ENCODE measurements at places on chromosomes 4 and X.

GRCh38 chrX:132017431-132018185, 5.5 kb upstream of the STK26 start:
- H3K27me3 ChIP-seq = no peaks in the 10 kb centered on the region
- H3K36me3 ChIP-seq = no peaks in the 10 kb centered on the region
- no peak for DNase-seq
- peaks cover 40% of the 10 kb centered on the region for H3K4me1 ChIP-seq

DNA sequence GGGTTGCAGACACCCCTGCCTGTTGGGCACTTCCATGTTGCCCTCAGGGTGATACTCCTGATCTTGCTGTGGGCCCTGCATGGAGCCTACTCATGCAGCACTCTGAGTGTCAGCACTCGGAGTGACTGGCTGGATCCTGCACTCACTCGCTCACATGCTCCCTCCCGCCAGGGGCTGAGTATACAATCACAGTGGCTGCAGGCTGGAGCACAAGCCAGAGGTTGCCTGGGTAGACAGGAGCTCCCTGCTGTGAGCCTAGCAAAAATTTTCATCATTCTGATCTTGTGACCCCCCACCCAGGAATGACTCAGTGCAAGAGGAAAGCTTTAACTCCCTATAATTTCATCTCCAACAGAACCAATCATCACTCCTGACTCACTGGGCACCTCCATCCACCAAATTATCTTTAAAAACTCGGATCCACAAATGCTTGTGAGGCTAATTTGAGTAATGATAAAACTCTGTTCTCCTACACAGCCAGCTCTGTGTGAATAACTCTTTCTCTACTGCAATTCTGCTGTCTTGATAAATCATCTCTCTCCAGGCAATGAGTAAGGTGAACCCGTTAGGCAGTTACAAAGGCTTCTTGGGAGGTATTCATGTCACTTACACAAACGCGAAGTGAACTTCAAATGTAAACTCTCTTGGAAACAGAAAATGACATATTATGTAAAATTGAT, 1180.8 kb upstream of the PABPC4L start:
- H3K27ac ChIP-seq = no peak overlapping the region
- no peaks in the 10 kb centered on the region for H3K4me1 ChIP-seq
- no peaks in the 10 kb centered on the region for H3K36me3 ChIP-seq
- H3K27me3 ChIP-seq = no peaks in the 10 kb centered on the region
- no peak for DNase-seq

- H3K36me3 ChIP-seq = peaks cover 57% of the 10 kb centered on the region
- no peak overlapping the region for H3K27ac ChIP-seq
- DNase-seq = no peak
- H3K27me3 ChIP-seq = no peaks in the 10 kb centered on the region
Observed at GRCh38 chr4:123260653-123261052, 135.9 kb upstream of the SPRY1 start.

GRCh38 chr4:71187404-71188155, 151.2 kb upstream of the SLC4A4 start:
- peak overlapping the region; percentile 81 for H3K27ac ChIP-seq
- no peaks in the 10 kb centered on the region for H3K36me3 ChIP-seq
- H3K4me3 ChIP-seq = peak overlapping the region; percentile 77
- peaks cover 26% of the 10 kb centered on the region for H3K4me1 ChIP-seq

DNA sequence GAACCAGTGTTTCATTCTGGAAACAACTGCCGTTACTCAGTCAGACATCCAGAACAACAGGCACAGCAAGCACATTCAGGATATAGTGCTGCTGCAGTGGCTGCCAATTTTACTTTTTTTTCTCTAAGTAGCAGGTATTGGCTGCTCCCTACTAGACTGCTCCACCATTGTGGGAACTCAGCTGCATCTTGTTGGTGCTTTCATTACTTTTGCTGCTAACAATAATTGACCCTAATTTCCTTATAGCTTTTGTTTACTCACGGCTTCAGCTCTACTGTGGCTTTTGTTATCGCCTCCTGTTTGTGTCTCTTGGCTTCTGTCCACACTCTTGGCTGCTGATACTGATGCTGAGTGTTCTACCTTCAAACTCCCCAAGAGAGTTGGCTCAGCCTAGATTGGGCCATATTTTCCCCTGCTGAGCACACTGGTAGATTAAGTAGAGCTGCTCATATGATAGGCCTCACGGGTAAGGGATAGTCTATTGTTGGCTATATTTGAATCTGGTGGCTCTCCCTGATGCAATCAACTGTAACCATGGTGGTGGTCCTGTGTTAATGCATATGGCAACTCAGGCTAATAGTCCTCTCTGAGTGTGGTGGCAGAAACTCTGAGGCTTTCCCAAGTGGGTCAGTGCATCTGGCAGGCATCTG, 44.5 kb upstream of the IL2 start:
- H3K27ac ChIP-seq = no peak overlapping the region
- H3K27me3 ChIP-seq = no peaks in the 10 kb centered on the region
- H3K36me3 ChIP-seq = no peaks in the 10 kb centered on the region
- no peak for DNase-seq

DNA sequence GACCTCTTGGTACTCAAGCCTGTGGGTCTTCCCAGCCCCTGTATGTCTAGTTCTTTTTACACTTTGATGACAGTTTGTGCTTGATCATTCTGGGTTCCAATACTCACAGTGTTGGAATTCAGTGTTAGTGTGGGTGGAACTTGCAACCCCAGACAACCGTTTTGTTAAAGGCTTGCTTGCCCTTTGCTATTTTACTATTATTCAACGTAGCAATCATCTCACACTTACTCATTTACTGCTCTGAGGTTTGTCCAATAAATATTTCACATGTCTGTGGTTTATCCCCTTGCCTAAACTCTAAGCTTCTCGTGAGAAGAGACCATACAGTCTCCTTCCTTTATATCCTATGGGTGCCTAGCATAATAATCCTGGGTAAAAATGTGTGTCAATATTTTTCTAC, 15.3 kb downstream of the CCNG2 start:
- no peak for DNase-seq
- peaks cover 18% of the 10 kb centered on the region for H3K36me3 ChIP-seq
- H3K27ac ChIP-seq = no peak overlapping the region
- H3K4me1 ChIP-seq = no peaks in the 10 kb centered on the region
- no peak overlapping the region for H3K4me3 ChIP-seq

DNA sequence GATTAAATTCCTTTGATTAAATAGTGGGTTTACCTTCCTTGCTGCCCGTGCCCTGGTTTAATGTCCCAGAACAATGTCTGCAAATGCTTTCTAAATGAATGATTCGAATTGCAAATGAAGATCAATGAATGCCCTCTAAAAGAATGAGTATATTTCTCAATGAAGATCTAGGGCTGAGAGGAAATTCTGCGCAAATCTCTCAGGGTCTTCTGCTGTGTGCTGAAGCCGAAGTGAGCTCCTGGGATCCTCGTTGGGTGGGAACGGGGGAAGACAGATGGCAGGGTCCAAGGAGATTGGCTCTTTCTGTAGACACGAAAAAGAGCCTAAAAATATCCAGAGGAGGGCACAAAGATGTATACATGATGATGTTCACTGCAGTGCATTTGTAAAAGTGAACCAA, 224.8 kb downstream of the STIM2 start:
- peaks cover 17% of the 10 kb centered on the region for H3K4me1 ChIP-seq
- peak overlapping the region; percentile 14 for H3K4me3 ChIP-seq
- H3K36me3 ChIP-seq = no peaks in the 10 kb centered on the region
- H3K27ac ChIP-seq = no peak overlapping the region

DNA sequence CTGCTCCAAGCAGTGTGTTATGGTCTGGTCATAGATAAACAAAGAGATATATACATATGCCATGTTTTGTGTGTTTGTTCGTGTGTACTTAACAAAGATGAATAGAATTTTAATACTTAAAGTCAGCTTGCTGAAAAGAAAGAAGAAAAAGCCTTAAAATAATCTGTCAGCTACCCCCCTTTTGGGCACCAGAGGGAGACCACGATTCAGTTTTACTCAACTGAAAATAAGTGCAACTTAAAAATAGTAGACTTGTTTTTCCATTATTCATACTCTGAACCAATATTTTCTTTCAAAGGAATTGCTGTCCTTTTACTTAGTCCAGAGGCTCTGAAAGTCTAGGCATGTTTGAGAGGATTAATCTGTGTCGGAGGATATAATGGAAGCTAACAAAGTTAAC, 181.7 kb upstream of the AGTR2 start:
- no peaks in the 10 kb centered on the region for H3K36me3 ChIP-seq
- H3K4me1 ChIP-seq = no peaks in the 10 kb centered on the region

DNA sequence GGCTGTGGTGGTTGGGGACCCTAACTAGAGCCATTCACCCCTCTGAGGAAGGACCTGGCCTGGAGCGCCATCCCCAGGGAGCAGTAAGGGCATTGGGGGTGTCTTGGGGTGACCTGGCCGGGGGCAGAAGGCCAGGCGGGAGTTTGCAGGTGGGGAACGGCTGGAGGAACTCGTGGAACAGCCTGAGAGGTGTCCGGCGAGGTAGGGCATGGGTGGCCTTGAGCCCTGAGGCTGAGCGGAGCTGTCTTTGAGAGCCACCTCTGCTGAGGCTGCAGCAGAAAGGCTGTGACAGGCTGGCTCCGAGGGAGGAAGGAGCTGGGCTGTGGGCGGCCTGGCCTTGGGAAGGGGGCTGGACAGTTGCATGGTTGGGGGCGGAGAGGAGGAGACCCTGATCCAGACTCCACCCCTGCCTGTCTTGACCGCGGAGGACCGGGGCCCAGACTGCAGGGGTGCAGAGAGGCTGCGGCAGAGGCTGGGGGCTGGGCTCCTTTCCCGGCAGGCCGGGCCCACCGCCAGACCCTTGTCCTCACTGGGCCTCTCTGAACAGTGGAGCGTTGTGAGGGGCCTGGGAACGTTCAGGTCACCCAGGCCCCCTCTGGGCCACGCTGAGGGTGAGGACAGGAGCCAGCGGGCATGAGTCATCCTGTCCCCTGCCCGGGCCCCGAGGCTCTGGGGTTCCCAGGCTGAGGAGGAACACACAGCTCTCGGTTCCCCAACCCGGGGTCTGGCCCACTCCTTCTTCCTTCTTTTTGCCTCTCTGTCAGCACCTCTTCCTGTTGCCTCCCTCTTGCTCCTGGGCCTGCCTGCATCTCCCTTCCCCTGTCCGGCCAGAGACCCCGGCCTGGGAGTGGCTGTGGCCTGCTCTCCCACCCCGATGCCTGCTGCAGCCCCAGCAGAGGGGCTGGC, 8.1 kb downstream of the SH3BP2 start:
- no peak for DNase-seq
- peaks cover 43% of the 10 kb centered on the region for H3K4me1 ChIP-seq
- H3K4me3 ChIP-seq = peak overlapping the region; percentile 59
- no peaks in the 10 kb centered on the region for H3K27me3 ChIP-seq

DNA sequence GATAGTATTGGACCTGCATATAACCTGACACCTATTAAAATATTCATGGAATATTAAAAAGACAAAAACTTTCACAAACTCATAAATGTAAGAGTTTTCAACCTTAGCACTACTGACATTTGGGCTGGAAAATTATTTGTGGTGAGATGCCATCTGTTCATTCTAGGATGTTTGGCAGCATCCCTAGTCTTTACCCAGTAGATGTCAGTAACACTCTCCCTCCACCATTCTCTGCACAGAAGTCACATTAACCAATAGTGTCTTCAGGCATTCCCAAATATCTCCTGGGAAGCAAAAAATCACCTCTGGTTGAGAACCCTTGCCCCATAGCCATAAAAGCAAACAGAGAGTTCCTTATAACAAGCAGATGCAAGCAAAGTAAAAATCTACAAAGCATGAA, 41.4 kb upstream of the NDST4 start:
- H3K4me1 ChIP-seq = no peaks in the 10 kb centered on the region
- H3K27ac ChIP-seq = no peak overlapping the region
- H3K27me3 ChIP-seq = no peaks in the 10 kb centered on the region
- DNase-seq = no peak
